ENCODE measurements at places on chromosomes 3 and 15.

DNA sequence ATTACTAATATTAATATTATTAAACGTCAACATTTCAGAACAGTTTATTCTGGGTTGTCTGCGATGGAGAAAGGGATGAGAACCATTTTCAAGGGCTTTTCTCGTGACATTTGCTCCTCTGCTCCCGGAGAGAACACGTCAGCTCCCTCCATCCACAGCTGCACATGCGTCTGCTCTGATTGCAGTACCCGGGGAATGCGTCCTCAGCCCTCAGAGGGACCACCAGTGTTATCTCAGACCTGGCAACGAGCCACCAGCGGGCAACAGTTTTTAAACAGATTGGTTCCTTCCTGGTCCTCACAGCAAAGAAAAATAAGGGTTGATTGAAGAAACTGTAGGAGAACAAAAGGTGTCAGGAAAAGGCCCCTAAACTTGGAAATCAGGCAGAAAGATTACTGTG, 202.2 kb upstream of the ADAMTS9 start:
- no peak for DNase-seq

DNA sequence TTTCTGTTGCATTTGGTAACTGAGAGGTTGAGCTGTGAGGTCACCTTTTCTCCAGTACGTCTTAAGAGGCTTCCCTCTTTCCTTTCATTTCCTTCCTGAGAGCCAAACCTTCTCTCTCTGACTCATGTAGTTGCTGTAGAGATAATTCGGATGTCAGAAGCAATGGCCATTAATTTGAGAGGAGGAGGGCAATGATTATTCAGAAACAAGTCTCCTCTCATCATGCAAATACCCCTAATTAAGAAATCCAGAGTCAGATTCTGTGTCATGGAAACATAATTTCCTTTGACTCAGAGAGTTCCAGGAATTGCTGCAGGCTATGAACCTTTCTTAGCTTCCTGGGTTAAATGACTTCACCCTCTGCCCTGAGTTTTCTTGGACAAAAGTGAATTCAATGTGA, 59.0 kb upstream of the GSK3B start:
- DNase-seq = no peak

- no peak for DNase-seq
Measured at GRCh38 chr15:56052395-56053045, 59.1 kb upstream of the NEDD4 start.

- DNase-seq = no peak
Measured at GRCh38 chr3:141236361-141236760, 4.7 kb downstream of the PXYLP1 start.

DNA sequence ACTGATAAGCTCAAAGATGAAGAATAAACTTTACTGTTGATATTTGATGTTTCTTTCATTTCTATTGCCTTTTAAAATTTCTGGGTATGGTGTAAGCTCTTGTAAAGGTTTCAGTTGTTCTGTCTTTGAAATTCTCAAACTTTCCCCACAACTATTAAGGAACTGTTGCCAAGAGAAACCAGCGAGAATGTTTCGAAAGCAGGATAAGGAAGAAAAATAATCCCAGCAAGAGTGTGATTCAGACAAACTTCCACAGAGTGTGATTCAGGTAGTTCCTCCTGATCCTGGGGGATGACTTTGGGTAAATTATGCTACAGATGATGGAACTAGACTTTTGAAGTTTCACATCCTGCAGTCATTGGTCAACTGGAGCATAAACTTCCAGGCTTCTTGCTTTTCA, 632.0 kb downstream of the NSUN3 start:
- no peak for DNase-seq

All from NCI-H187 treated with DMSO at 0.1 percent for 48 hours (cell line).